Activated CD4-positive, alpha-beta T cell treated with anti-CD3 and anti-CD28 coated beads, Interleukin-2, amount 50 U/mL, for 48 hours (primary cell): ENCODE measurements at places on chromosomes 12 and 14.

- no peak for DNase-seq
These were observed 72.6 kb downstream of the SUSD6 start for GRCh38 chr14:69683971-69684370.

DNA sequence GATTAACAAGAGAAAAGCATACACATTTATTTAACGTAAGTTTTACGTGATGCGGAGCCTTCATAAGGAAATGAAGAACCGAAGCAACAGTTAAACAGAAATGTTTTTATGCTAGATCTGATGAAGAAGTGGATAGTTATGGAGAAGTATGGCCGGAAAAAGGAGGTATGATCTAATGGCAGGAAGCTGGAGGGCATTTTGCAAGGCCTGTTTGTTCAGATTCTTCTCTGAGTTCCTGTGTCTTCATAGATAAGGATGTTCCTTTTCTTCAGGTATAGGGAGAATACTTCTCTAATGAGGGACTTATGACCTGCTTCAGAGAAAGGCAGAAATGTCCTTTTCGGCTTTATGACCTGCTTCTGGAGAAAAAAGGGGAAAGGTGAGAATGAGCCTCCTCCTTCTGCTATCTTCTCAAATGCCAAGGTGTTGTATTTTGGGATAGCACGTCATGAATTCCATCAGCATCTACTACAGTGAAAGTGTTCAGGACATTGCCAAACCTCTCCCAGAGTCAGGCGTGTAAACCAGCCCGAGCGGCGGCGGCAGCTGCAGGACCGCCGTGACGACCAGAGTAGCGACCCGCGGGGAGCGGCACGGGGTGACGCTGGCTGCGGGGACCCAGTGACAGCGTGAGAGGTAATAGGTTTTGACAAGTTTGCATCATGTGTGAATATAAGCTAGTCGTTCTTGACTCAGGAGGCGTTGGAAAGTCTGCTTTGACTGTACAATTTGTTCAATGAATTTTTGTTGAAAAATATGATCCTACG is 33.7 kb upstream of the SGPP1 start:
- no peak for DNase-seq

GRCh38 chr14:72965249-72965648 is 39.0 kb downstream of the DCAF4 start:
- DNase-seq: no peak

DNA sequence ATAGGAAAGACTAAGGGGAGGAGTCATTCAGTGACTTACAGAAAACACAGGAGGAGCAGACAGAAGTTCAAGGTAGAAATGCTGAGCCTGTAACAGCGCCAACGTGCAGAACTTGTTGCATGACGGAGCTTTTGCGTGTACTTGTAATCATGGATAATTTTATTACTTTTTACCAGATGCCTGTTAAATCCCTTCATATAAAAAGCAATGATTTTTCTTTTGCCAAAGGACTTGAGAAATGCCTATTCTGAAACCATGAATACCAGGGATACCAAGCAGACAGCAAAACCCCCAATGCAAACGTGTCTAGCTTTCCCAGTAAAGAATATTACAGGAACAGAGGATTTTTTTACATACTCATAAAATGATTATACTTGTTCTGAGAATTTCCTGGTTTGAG is 163.6 kb upstream of the GSC start:
- DNase-seq: no peak
